ENCODE measurements at places on chromosomes 7 and 10. TPM values are rescaled to one million over a fixed set of nuclear protein-coding genes. Genes with fewer than 3 reads are reported as not detected.

DNA sequence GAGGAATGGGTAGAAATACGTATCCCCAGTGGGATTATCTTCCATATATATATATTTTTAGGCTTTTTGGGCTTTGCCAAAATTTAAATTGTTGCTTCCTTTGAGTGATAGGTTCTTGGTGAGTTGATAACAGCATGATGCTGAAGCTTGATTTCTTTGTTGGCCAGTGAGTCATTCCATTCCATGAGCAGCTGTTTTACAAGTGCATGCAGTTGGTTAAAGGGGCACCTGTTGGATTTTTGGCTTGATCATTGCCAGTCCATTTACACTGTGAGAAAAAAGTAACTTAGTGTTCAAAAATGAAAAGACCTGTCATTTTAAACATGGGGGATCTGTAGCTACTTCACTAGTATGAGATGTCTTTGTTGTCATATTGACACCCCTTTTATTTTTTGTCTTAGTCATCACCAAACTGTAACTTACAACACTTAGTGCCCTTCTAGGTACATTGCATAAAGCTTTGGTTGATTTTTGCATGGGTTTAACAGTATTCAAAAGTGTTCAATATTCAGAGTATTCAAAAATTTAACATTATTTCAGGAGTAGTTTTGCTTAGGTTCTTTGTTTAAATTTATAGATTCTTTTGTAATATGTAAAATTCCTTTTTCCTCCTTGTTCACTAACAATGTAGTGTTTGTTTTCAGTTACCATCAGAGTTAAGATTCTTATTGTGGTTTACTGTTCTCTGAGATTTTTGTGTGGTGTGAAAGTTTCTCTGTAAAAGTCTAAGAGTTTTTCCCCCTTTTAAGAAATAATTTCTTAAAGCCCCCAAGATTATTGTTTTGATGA, 8.8 kb downstream of the AKAP9 start:
- DNase-seq: no peak

- no peak for DNase-seq
Observed at GRCh38 chr7:6648815-6649104, 11.6 kb downstream of the ZNF316 start.

GRCh38 chr10:78053211-78053868, 19.7 kb downstream of the RPS24 start:
- DNase-seq: no peak

ADCYAP1R1 gene
- total RNA-seq: 6.0 TPM

GRCh38 chr10:30420266-30420665, 13.7 kb upstream of the MAP3K8 start:
- no peak for DNase-seq

GRCh38 chr10:73886085-73886529, 11.8 kb upstream of the CAMK2G start:
- peak; percentile 64 for DNase-seq

DNA sequence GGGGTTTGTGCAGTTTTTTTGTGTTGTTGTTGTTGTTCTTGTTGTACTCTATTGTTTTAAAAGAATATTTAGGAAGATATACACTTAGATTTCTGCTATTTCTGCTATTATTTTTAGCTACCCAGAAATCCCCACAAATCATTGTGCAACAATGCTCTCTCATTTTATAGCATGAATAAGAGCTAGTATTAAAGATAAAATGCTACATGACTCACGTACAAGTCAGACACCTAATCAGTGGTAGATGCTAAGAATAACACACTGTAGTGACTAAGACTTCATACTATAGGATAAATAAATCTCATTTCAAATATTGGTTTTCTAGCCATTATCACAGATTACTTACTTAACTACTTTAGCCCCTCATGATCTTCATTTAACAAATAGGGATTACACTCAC, 920.5 kb downstream of the KCNMA1 start:
- DNase-seq: no peak

PNLIPRP3 gene
- not detected for total RNA-seq

DYDC2 gene
- total RNA-seq: not detected

ACTL6B gene
- not detected for total RNA-seq

GRCh38 chr7:87060288-87060537, 759 bp upstream of the ELAPOR2 start:
- DNase-seq: no peak

DNA sequence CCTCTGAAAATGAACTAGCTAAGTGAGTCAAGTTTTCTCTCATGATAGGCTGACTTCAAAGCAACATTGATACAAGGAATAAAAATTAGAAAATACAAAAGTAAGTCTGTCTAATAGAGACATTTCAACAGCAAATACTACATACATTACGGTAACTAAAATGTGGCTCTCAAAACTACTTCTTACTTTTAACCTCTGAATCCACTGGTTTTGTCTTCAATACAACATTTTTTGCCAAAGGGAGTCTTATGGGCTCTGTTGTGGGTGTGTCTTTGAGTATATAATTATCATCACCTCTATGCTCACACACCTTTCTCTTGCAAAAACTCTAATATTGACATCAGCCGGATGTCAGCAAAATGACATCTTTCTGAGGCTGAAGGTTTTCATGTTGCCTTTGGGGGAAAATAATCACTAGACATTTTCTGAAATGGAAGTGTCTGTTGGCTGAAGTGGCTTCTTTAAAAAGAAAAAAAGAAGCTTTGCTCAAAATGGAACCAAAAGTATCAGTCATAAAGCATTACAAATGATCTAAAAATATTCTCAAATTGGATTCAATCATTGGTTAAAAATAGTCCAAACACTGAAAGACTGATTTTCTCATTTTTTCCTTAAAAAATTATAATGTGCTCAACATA, 41.8 kb upstream of the FAM133B start:
- DNase-seq: no peak

TEX47 gene
- total RNA-seq: not detected

GRCh38 chr10:18906636-18907035, 142.0 kb upstream of the MALRD1 start:
- no peak for DNase-seq

CAMK2B gene
- total RNA-seq: 98.4 TPM

GRCh38 chr10:124001391-124002148, 91.8 kb downstream of the CHST15 start:
- no peak for DNase-seq

C10orf88 gene
- 5.0 TPM for total RNA-seq

RNF32 gene
- total RNA-seq: not detected

DNA sequence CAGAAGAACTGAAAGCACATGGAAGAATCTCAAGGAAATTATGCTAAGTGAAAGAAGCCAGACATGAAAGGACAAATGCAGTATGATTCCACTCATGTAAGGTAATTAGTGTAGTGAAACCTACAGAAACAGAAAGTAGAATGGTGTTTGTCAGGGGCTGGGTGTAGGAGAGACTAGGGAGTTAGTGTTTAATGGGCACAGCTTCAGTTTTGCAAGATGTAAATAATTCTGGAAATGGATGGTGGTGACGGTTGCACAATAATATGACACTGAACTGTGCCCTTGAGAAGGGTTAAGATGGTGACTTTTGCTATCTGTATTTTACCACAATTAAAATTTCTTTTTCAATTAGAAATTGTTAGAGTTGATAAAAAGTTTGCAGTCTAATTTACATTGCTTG, 157.3 kb upstream of the ADCY1 start:
- no peak for DNase-seq

TUBAL3 gene
- total RNA-seq: 0.12 TPM

DNA sequence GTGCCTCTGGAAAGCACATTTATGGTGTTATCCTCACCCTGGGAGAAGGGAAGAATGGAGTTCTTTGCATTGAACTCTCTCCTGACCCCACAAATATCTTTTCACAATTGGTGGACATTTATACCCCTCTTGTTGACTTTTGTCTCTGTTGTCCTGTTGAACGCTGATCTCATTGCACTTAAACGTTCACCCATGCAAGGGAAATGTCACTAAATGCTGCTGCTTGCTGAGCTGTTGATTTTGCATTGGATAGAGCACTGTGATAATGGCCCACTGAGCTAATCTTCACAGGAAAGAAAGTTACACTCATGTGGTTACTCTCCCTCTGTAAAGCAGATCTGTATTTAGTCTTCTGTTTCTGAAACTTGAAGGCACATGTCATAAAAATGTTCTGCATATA, 133.4 kb downstream of the FZD1 start:
- no peak for DNase-seq

DNA sequence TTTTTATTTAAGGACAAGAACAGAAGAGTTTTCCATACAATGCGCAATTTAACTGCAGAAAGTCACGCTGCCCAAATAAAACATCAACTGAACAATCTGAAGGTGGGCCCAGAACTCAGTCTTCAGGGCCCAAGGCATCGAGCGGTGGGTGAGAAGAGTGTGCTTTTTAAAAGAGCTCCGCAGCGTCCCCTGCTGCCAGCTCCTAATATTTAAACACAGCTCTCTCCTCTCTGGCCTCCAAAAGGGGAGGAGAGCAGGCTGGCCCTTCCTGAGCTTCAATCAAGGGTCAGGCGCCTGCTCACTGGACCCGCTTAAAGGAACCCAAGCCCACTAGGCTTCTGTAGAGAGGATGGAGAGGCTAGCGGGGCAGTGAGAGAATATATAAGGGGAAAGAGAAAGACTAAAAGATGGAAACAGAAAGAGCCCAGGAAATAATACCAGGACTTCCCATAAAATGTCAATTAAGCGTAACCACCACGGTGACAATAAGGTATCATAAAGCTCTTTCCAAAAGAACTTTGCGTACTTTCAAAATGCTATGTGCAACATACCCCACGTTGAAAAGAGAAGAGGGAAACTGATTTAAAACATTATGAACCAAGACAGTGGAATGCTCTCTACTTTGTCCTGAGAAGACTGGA, 2.8 kb downstream of the FAM53B start:
- DNase-seq: peak; percentile 88

- no peak for DNase-seq
Observed at GRCh38 chr7:140222814-140223213, 46.0 kb upstream of the KDM7A start.

DNA sequence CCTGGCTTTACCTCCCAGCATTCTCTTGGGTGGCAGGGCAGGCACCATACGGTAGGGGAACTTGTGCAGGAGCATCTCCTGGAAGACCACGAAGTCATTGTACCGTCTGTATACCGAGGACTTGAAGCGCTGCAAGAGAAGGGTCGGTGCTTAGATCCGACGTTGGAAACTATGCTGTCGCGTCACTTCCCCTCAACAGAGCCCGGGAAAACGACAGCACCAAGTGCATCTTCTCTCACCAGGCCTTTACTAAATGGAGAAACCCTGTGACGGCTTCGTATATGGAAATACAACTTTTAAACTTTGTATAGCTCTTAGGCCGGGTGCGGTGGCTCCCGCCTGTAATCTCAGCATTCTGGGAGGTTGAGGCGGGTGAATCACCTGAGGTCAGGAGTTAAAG, 33.1 kb downstream of the NUDT1 start:
- no peak for DNase-seq

PLEKHS1 gene
- not detected for total RNA-seq

DNA sequence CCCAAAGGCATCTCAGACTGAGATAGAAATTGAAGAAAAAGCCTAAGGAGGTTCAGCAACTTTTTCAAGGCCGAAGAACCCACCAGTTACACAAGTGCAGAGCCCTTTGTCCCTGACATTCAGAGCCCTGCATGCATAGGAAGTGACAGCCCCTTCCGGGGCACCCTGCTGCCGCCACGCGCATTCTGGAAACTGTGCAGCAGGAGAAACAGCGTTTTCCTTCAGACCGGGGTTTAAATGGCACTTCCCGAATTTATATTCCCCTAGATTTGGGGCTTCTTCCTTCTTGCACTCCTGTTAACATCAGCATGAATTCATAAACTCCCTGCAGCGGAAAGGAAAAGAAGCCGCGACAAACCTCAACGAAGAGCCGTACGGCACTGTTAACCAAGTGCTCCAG, 190.5 kb upstream of the C7orf33 start:
- peak; percentile 39 for DNase-seq

LRRC18 gene
- not detected for total RNA-seq

All from left ventricle myocardium superior (tissue), 1 donor.